Fibroblast of lung (primary cell): ENCODE measurements at places on chromosomes 3 and 15. TPM values are rescaled to one million over a fixed set of nuclear protein-coding genes. Genes with fewer than 3 reads are reported as not detected.

Gene PLA2G4D
- polyA plus RNA-seq: not detected in 2 replicates

Gene MYNN
- polyA plus RNA-seq: 15.3 and 20.0 TPM in 2 replicates

- DNase-seq: peak; percentile 82
Measured at GRCh38 chr3:129723558-129724324, 117.3 kb upstream of the PLXND1 start.

Gene LRRK1
- 3.8 and 6.6 TPM in 2 replicates for polyA plus RNA-seq

Gene CASR
- not detected in 2 replicates for polyA plus RNA-seq

GRCh38 chr3:56291953-56292352 is 176.3 kb downstream of the ERC2 start:
- DNase-seq: no peak

DNA sequence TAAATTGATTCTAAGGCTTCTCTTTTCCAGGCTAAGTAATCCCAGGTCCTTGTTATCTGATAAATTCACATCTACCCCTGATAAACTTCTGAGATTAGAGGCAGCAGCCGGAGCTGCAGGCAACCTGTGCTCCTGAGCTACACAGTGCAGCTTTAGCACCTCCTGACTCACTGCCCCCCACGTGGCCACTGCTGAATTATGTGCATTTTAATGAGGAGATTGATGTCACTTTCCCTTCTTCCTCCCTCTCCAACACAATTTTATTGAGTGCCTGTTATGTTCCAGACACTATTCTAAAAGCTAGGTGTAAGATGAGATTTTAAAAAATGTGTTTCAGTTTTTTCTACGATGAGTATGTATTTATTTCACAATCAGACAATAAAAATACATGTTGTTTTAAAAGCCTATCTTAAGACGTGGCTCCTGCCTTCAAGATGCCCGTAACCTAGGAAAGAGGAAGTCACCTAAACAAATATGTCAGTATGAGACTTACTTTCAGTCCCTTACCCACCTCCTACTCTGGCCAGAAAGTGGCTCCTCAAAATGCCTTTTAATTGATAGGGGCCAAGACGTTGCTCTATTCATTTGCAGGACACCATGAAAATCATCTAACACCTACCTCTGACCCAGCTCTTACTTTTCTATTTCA is 161.5 kb upstream of the PFN2 start:
- peak; percentile 37 for DNase-seq

DNA sequence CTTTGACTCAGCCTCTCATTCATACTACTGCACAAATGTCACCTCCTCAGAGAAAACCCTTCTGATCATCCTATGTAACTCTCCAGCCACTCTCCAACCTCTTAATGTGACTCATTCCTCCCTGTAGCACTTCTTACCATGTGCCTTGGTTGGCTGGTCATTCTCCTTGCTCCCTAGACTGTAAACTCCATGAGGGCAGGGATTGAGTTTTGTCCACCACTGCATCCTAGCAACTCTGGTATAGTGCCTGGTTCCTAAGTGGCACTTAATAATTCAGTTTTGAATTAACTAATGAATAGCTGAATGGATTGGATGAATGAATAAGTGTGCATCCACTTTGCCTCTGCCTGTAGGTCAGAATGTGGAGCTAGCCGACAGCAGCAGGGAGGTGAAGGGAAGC is 202.5 kb upstream of the HES1 start:
- no peak for DNase-seq

Gene SNX22
- polyA plus RNA-seq: 0.07 TPM in 1 of 2 replicates, not detected in the other

DNA sequence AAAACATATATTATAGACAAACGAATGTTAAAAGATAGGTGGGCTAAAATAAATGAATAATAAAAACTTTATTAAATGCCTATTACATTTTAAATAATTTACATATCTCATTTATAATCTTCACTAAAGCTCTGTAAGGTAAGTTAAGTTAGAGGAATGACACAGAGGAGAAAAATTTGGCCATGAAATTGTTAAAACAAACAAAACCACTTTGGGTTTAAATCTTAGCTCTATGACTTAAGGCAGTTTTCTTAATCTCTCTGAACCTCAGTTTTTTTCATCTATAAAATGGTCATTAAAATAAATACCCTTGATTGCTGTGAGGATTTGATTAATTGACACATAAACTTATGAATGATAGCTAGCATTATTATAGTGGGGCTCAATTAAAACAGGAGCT is 404.8 kb upstream of the ATP11B start:
- DNase-seq: peak; percentile 41

DNA sequence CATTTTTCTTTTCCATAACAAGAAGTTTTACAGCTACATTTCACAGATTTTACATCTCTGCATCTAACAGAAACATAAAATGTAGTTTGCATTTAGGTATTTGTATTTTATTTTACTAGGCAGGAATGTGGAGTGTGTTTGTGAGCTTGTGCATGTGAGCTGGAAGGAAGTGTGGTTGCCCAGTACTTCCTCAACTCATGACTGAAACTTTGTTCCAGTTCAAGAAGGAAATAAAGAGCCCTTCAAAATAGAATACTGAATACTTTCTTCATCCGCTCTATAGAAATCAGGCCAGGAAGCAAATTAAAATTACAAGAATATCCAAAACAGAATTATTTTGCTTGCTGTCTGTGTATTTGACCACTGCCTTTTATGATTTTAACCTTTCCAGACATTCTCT is 81.3 kb downstream of the CHL1 start:
- DNase-seq: no peak

DNA sequence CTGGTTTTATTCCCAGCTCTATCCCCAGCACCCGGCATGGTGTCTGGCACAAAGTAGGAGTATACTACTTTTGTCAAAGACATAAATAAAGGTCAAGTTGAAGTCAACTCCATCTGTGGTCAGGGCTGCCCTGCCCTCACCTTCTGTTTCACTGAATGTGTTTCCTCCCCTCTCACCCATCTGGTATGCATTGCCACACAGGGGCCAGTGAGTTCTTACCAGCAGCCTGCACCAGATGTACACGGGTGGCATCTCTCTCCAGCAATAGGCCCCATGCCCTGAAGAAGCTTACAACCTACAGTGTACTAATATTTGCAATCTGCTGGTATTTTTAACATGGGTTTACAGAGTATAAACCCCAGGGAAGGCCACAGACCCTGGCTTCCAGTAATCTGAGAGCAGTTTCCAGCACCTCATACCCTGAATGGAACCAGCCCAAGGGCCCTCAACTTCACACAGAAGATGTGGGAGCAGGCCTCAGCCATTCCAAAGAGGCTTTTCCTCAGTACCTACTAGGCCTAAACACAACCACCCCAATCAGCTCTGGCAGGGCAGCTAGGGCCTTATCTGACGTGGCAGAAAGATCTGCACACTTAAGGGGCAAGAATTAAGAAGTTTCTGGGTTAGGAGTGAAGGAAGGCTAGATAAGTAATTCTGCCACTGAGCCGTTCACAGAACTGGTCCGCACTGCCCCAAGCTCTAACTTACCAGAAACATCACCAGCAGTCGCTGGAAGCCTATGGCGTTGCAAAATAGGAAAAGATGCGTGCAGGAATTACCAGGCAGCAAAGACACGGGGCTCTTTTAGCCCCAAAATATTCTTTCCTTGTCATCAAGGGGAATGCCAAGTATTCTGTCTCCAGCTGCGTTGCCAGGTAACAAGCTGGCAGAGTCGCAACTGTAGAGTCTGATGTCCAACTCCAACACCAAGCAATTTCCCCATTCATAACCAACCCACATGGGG is 2.1 kb downstream of the IDH2 start:
- peak; percentile 80 for DNase-seq

DNA sequence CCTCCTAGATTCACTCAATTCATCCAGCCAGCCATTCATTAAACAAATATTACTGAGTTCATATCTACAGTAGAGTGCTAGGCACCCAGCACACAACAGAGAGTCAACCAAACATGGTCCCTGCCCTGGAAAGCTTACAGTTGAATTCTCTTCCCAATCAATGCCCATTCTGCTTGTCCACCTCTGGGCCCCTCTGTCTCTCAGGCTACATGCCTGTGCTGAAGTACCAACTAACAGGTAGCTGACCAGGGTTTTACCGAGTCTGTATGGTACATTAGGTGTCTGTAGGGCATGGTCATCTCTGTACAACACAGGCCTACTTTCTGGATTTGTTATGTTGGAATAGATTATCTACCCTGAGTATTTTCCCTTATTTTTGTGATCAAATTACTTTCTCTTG is 23.3 kb downstream of the PLD1 start:
- DNase-seq: no peak

- no peak for DNase-seq
Measured at GRCh38 chr3:32449691-32450090, 53.0 kb downstream of the CMTM6 start.

DNA sequence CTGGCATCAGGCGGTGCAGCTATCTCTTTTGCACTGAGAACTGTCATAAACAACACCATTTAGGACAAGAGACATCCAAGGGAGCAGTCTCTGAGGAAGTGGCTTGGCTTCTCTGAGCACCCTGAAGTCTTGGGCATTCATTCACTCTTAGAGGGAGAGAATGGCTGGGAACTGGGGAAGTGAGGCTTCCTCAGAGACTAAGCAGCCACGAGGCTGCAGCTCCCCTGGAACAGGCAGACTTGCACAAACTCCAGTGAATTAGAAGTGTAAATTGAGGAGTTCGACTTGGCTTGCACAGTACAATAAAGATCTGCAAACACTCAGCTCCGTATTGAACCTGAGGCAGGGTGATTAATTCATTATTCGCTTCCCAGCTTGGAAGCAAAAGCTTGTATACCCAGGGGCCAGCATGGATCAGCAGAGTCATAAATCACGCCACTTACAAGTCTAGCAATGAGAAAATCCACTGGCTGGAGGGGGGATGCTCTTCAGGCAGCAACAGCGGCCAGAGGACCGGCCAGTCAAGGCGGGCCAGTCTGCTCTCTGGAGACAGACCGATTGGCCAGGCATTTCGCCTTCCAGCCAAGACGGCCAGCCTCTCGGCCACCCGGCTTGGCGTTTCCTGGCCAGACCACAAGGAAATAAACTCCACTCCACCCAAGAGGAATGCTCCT is 118.8 kb upstream of the ADPGK start:
- DNase-seq: peak; percentile 92

DNA sequence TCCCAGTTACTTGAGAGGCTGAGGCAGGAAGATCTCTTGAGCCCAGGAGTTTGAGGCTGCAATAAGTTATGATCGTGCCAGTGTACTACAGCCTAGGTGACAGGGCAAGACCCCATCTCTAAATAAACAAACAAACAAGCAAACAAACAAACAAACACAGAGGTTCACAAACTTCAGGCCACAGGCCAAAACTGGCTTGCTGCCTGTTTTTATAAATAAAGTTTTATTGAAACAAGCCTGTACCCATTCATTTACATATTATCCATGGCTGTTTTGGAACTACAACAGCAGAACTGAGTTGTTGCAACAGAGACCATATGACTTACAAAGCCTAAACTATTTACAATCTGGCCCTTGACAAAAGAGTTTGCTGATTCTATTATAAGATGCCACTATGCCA is 6.5 kb downstream of the DYNC1LI1 start:
- no peak for DNase-seq

Gene DENND4A
- 13.5 and 16.7 TPM in 2 replicates for polyA plus RNA-seq

DNA sequence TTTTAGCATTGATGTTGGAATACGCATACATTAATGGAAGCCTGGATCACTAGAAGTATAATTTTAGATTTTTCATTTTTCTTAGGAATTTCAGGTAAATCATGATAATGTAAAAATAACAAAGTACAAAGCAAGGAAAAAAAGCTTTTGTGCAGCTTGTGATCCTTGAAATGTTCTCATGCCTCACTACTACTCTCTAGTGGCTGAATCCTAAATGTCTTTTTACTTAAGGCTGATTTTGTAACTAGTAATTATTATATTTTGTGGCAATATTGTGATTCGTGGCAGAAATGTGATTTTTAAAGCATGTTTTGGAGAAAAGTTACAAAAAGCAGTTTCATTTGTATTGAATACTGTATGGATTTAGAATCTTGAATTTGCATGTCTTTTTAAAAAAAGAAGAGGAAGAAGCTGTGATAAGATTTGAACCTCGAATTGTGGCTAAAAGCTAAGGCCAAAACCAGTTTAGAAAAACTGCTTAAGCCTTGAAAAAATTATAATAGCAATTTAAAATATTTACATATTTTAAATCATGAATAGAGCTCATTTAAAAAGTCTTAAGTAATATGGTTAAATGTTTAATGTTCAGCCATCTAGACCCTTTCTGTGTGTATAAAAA is 39.0 kb downstream of the U2SURP start:
- DNase-seq: peak; percentile 34

Gene MLH1
- polyA plus RNA-seq: 34.4 and 47.2 TPM in 2 replicates

GRCh38 chr3:98655666-98656065 is 62.3 kb upstream of the CPOX start:
- DNase-seq: peak; percentile 44

Gene XIRP1
- polyA plus RNA-seq: 0.03 and 0.05 TPM in 2 replicates
